ENCODE measurements at places on chromosomes 12 and 14.

- DNase-seq = no peak
Observed at GRCh38 chr14:78298298-78298697, 128.1 kb downstream of the NRXN3 start.

GRCh38 chr14:97777622-97778355, 980.6 kb downstream of the VRK1 start:
- DNase-seq = no peak

GRCh38 chr12:47152095-47152494, 72.3 kb upstream of the AMIGO2 start:
- DNase-seq = no peak

DNA sequence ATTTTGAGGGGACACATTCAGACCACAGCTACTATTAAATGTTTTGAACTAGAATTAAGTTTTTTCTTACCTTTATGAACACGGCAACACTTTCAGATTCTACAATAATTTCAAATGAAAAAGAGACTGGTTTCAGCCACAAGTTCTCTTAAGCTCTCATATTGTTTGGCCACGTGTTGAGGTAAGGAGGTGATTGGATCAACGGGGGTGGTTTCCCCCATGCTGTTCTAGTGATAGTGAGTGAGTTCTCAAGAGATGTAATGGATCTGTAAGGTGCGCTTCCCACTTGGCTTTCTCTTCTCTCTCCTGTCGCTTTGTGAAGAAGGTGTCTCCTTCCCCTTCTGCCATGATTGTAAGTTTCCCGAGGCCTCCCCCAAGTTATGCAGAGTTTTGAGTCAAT, 48.9 kb upstream of the DYRK2 start:
- DNase-seq = no peak

DNA sequence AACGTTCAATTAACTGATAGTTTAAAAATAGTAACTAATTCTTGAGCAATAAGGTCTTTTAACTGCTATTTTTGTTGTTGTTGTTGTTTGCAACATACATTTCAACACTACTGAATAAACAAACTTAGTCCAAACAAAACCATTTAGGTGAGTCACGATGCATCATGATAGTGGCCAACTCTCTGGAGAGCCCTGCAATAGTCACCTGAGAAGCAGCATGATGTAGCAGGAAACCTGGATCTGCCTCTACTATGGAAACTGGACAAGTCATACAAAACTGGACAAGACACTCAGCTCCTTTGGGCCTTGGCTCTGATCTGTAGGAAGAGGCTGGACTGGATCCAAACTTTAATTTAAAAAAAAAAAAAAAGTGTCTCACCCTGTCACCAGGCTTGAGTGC, 117.3 kb downstream of the MED13L start:
- DNase-seq = no peak

- no peak for DNase-seq
Observed at GRCh38 chr12:109725321-109726105, 11.9 kb downstream of the FAM222A start.
